ENCODE measurements at places on chromosomes 12 and 14.

DNA sequence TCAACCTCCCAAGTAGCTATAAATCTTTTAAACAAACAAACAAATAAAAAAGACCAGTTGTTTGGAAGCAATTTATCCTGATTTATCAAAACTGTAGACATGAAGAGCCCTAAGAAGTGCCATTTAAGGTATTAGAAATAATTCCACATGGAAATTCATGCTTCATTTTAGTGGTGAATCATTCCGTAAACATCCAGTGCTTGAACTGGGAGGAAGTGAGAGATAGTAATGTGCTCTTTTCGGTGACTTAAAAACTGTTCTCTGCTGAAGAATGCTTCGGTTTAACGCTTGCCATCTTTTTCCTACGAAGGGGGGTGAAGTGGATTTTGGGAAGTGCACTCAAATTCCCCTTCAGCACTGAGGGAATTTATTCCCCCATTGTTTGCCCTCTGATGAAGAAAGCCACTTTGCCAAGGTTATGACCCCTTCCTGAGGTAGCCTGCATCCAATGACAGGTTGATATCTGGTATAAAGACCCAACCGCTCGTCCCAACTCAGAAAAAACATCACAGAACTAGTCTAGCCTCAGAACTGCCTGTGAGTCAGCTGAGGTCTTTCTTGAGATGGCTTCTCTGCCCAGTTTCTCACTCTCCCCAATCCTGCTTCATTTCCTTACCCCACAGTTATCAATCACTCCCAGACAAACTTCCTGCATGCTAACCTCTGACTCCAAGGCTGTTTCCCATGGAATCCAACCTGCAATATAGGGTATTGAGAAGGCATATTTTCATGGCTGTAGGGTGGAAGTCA lies 244.1 kb downstream of the AEBP2 start:
- no peak for DNase-seq

DNA sequence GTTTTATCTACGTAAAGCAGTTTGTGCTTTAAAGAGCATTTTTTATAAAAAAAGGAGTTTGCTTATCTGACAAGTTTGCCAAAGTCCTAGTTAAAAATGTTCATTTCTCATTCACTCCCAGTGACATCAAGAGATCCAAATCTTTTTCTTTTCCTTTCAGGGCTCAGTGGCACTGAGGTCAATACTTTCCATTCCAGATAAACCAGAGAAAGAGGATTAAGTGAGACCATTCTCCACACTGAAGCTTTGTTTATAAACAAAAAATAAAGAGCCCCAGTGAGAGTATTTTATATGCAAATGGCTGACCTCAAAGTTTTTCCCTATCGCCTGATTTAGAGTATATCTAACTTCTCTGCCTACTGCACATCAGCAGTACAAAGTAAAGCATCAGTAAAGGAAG lies 199.8 kb downstream of the ALG10B start:
- DNase-seq, result no peak

DNA sequence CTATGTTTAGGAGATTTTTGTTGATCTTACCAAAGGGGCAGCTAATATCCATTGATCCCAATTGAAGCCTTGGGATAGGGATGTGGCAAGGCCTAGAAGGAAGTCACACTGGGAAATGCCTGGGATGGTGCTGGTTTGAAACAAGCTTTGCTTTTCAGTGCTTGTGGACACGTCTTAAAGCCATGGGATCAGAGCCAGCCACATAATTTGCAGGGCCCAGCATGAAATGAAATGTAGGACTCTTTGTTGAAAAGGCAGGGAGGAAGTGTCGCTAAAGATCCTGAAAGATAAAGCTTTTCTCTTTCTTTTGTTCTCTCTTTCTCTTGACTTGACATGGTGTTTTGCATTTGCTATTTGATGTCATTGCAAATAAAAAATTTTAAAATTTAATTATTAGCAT lies 5.0 kb downstream of the TTC9 start:
- DNase-seq, result no peak

DNA sequence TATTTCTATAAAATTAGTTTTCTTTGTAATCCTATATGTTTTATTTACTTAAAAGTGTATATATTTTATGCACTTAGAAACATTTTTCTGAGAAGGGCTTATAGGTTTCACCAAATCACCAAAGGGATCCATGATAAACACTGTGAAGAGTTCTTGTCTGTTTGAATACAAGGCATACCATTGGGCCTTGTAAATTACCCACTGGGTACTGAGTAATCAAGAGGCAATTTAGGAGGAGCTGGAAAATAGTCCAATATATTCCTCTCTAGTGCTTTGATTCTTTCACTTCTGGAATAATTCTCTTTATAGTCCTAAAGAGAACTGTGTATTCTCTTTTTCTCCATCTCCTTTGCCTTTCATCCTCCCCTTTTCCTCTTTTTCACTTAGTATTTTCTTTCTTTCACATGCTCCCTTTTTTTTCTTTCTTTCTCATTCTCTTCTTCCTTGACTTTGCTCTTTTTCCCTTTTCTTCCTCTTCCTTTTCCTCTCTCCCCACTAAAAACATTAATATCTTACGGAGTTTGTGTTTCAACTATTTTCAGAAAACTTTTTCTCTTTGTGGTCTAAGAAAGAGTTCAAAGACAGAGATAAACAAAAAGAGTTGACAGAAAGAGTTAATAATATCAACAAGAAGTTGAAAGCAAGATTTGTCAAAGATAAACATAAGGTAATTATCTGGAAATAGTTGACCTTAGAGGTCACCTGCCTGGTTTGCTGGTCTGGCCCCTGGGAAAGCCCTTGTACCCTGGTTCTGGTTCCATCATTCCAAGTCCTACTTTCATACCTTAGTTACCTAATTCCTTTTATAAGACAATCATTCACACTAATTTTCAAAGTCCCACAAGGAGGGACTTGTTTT lies 435.3 kb downstream of the RAD51B start:
- no peak for DNase-seq

GRCh38 chr12:113470871-113471618 lies 626 bp downstream of the LHX5 start:
- no peak for DNase-seq

DNA sequence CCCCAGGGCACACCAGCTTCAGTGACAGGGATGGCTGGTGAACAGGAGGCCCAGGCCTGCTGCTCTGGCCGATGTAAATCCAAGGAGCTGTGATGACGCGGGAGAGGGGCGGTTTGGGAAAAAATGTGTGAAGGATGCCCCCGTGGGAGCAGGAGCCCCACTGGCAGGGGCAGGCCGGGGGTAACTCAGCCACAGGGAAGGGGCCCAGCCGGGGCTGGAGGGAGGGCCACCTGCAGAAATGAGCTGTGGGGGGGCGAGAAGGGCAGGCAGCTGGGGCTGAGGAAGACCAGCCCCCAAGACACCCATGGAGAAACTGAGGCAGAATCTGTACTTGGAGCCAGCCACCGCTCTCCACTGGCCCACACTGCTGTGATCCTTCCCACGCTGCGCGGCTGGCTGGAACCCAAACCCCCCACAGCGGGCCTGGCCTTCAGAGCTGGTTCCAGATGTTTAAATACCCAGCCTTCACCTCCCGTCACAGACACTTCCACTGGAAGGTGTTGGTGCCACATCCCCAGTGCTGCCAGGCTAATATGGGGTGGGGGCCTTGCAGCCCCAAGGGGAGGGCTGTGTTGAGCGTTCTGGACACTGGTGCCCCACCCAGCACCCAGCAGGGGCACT lies 28.5 kb upstream of the ANKRD9 start:
- no peak for DNase-seq

DNA sequence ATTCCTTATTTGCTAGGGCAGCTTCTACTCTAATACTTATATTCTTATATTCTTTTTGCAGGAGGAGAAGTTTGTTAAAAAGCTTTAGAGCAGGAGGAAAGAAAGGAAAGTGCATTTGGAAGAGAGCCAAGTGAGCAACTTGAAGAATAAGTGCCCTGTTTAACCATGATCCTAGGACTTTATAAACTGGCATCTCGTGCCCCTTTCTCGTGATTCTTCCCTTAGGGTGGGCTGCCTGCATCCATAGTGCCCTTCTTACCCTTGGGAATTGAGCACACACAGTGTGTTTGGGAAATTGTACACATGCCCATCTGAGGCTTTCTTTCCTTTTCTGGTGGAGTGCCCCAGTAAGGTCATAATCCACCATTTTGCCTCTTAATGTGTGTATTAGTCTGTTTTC lies 141.9 kb downstream of the NUBPL start:
- no peak for DNase-seq

GRCh38 chr12:11822081-11822834 lies 172.8 kb downstream of the ETV6 start:
- DNase-seq, result peak; percentile 74

GRCh38 chr14:76708771-76709170 lies 52.5 kb upstream of the VASH1 start:
- no peak for DNase-seq

DNA sequence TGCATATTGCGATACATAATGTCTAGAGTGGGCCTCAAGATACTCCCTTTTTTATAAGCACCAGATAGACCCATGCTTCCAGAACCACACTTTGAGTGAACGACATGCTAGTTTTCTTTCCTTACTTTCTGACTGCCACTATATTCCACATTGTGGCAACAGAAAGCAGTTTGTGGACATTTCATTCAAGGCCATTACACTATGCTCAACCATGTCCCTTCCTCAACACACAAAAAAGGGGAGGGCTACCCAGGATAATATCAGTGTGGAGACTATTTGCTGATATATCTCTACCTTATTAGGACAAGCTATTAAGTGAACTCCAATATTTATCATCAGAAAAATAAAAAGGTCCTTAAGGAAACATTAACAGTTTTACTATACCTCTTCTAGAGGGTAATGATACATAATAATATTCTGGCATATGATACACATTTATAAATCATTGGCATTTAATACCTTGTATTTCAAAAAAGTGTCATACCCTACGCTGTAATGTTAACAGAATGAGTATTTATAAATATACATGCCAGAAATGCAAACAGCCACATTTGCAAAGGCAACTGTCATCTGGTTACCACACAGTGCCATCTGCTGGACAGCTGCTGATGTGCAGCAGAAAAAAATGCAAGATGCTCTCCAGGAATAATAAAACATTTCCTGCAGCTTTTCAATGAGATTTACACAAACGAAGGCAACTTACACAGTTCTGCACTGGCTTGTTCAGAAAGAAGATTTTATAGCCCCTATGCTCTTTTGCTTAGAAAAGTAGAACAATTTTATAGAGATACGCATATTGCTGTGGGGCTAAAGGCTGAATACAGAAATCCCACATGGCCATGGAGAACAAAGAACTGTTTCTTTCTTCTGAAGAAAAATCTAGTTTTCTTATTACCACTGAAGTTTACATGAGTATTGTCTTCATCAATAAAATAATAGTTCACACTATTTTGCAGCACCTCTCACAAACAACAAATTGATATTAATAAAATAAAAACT lies 182.2 kb upstream of the GRIP1 start:
- peak; percentile 22 for DNase-seq

GRCh38 chr14:24943024-24943423 lies 106.9 kb downstream of the STXBP6 start:
- no peak for DNase-seq

- DNase-seq, result no peak
Observed at GRCh38 chr12:19397534-19397933, 41.8 kb upstream of the AEBP2 start.

DNA sequence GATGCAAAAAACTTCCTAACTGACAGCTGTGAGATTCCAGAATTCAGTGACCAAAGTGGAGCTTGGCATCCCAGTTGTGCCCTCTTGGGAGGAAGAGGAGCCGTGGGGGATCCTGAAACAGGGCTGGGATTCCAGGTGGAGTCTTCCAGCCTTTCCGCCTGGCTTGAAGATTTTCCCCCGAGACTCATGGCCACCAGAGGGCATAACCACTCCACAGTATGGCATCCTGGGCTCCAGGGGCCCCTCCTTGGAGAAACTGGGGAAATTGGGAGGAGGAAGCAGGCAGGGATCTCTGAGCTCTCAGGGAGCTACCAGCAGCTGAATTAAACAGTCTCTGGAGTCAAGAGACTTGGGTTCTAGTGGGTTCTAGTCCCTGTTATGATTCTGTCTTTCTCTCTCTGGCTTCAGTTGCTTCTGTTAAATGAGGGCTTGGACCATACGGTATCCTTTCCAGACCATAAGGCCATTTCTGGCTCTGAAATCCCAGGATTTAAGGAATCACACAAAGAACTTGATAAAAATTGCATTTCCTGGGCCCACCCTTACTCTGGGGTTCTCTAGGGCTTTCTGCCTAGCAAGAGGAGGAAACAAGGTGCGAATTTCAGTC lies 2.6 kb upstream of the TAMALIN start:
- no peak for DNase-seq

DNA sequence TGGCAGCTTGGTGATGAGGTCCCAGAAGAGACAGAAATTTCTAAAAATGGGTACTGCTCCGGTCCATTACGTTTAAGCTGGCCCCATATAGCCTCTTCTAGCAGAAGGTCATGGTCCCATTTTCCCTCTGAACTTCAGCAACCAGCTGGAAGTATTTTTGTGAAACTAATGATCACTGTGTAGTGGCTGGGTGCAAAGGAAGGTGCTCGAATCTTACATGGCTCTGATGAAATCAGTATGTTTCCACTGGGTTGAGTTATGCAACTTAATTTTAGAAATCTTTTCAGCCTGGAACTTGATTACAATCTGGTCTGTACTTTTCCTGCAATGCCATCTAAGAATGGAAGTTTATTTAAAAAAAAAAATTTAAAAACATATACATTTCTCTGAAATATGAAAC lies 228.5 kb downstream of the FOXN3 start:
- DNase-seq, result no peak

DNA sequence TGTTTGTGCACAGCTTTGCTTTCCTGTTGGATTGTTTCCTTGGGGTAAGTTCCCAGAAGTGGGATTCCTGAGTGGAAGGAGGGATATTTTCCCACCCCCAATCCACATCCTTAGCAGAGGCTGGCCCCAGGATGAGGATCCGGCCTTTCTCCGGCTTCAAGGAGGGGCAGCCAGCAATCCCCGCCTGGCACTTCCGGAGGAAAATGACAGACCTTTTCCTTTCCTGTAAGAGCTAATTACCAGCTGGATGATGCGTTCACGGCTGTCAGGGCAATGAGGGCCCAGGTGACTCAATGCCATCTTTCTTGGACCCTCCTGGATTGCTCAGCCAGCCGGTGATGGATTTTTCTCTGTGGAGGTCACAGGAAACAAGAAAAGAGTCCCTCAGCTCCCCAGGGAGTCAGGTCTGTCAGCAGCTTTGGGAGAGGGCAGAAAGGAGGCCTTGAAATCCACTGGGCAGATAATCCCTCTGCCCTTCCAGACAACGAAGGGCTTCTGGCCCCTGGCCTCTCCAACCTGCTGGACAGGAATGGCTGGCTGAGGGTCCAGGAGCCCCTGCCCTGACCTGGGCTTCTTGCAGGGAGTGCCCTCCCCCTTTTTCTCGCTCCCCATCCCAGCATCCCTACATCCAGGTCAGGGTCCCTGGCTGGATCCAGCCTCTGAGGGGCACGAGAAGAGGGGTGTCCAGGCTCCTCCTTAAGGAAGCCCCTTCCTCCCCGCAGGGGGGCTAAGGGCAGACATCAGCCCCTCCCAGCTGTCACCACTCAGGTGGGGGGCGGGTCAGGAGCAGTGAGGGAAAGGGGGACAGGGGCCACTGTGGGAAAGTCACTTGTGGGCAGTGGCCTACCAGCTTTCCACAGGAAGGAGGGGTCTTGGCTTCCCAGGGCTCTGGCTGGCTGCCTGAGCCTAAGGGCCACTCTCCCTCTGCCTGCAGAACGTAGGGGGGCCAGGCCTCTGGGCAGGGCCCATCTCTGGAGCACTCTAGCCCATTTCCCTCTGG lies 16.1 kb upstream of the CCDC85C start:
- no peak for DNase-seq

Measured in NCI-H446 treated with DMSO at 0.1 percent for 48 hours (cell line).